ENCODE measurements at places on chromosomes 7 and 10.

DNA sequence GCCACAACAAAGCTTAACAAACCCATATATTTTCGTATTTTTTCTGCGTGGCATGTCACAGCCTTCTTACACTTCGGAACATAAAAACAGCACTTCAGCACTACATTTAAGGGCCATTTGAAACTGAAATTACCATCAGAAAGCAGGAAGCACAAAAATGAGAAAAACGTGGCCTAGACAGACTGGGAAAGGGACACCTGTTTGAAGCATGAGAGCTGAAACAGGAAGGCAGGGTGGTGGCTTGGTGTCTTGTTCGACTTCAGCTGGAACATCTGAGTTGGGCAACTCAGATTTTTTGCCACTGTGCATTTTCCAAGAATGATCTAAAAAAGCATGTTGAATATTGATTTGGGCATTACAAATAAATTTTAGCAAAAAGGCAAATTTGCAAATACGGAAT lies 243.2 kb downstream of the ELMO1 start:
- no peaks in the 10 kb centered on the region for H3K36me3 ChIP-seq
- no peaks in the 10 kb centered on the region for H3K27me3 ChIP-seq
- H3K4me3 ChIP-seq, result no peak overlapping the region
- DNase-seq, result no peak
- H3K4me1 ChIP-seq, result peaks cover 4% of the 10 kb centered on the region

DNA sequence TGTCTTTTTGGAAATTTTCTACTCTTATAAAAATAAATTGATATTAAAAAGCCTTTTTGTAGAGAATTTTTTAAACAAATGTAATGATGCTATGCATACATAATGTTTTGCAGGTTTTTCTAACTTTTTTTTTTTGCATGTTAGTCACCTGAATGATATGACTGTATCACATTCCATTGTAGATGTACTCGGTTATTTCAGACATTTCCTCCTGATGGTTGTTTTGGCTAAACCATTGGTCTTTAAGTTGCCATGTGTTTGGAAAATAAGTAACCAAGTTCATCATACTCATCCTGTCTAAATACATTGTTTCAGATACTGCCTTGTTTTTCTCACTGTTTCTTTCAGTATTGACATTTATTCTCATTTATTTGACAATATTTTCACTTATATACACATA lies 25.8 kb downstream of the NHLRC2 start:
- no peaks in the 10 kb centered on the region for H3K4me1 ChIP-seq
- no peak overlapping the region for H3K27ac ChIP-seq
- H3K4me3 ChIP-seq, result no peak overlapping the region
- no peaks in the 10 kb centered on the region for H3K27me3 ChIP-seq
- DNase-seq, result no peak

DNA sequence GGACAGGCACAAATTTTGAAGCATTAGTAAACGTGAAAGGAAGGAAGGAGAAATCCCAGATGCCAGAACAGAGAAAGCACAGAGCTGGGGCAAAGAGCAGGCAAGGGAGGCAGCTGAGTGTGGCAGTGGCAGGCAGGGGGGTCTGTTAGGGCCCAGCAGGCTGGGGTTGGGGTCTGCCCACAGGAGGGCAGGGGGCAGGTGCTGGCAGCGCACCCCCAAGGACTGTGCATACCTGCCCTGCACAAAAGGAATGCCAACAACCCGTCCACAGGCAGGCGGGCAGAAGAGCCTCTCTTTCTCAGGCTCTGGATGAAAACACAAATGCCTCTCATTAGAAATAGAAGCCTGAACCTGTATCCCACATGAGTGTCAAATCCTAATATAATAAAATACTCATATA lies 552.3 kb downstream of the PTPRN2 start:
- DNase-seq, result peak; percentile 6
- no peak overlapping the region for H3K4me3 ChIP-seq
- no peaks in the 10 kb centered on the region for H3K36me3 ChIP-seq
- no peaks in the 10 kb centered on the region for H3K27me3 ChIP-seq
- H3K27ac ChIP-seq, result no peak overlapping the region

GRCh38 chr7:92042056-92042737 lies 92.1 kb downstream of the CYP51A1 start:
- H3K27me3 ChIP-seq, result no peaks in the 10 kb centered on the region
- DNase-seq, result no peak
- no peak overlapping the region for H3K27ac ChIP-seq

DNA sequence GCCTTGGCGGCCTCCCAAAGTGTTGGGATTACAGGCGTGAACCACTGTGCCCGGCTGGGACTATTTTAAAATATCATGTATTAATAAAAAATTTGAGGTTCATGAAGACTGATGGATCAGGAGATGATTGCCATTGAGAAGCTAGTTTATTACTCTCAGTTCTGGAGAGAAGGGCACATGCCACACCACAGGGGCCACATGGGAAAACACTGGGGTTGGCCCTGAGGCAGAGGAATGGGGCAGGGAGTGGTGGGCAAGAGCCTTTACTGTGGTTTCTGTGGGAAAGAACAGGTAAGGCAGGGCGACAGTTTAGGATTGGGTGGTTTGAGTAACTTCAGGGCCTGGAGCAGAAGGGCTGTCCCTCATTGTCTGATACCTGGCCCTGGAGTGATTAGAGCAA lies 6.8 kb upstream of the TBRG4 start:
- no peak for DNase-seq
- no peak overlapping the region for H3K4me3 ChIP-seq
- H3K36me3 ChIP-seq, result no peaks in the 10 kb centered on the region
- H3K4me1 ChIP-seq, result no peaks in the 10 kb centered on the region

- H3K36me3 ChIP-seq, result no peaks in the 10 kb centered on the region
- DNase-seq, result no peak
- H3K27me3 ChIP-seq, result no peaks in the 10 kb centered on the region
- H3K4me1 ChIP-seq, result no peaks in the 10 kb centered on the region
- H3K4me3 ChIP-seq, result no peak overlapping the region
Measured at GRCh38 chr10:124131172-124131571, 37.8 kb upstream of the CHST15 start.

DNA sequence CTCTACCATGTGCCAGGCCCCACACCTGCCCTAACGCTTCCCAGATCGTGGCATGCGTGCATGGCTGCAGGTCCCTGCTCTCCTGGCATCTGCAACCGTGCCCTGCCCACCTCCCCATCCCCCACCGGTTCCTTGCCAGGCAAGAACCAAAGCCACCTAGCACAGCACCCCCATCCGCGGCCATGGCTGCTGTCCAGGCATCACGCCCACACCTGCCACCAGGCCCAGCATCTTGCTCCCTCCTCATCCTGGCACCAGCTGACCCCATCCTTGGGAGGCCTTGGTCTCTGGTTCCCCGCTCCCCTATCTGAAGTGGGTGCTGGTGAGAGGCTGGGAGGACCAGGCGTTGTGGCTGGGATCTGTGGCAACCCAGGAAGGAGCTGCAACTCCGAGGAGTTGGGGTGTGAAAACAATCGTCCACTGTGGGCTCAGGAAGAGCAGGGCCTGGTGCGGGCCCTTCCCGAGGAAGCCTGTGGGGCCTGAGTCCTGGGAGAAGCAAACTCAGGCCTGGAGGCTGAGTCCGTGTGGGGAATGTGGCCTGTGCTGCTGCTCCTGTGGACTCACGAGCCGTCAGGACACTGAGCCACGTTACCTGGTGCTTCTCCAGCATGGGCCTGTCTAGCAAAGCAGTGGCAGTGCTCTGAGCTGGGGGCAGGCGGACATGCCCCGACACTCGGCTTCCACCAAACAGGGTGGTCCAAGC lies 417.1 kb downstream of the DNAJB6 start:
- no peaks in the 10 kb centered on the region for H3K4me1 ChIP-seq
- no peaks in the 10 kb centered on the region for H3K36me3 ChIP-seq

DNA sequence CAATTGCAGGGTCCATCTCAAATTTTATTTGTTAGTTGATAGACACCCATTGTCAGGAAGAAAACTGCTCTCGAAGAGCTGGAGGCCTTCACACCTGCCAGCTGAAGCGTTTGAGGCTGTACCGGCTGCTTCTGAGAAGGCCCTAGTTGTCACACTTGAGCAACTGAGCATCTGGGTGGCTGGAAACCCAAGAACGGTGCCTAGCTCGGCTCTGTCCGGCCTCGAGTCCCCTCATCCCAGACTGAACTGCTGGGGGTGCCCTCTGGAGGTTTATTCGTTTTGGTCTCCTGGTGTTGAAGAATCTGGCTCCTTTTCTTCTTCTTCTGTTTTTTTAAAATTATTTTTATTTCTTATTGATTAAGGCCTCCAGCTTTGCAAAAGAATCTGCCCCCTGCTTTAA lies 59.3 kb upstream of the EXOC6 start:
- no peak overlapping the region for H3K27ac ChIP-seq
- H3K27me3 ChIP-seq, result no peaks in the 10 kb centered on the region
- no peaks in the 10 kb centered on the region for H3K36me3 ChIP-seq
- DNase-seq, result no peak

- peak overlapping the region; percentile 82 for H3K4me3 ChIP-seq
- H3K36me3 ChIP-seq, result no peaks in the 10 kb centered on the region
- H3K27ac ChIP-seq, result peak overlapping the region; percentile 46
- no peak for DNase-seq
Measured at GRCh38 chr10:21495002-21495751, 30.3 kb downstream of the SKIDA1 start.

- H3K27ac ChIP-seq, result no peak overlapping the region
- no peaks in the 10 kb centered on the region for H3K27me3 ChIP-seq
- no peaks in the 10 kb centered on the region for H3K4me1 ChIP-seq
- DNase-seq, result no peak
- H3K4me3 ChIP-seq, result no peak overlapping the region
- H3K36me3 ChIP-seq, result no peaks in the 10 kb centered on the region
Measured at GRCh38 chr7:136144182-136144581, 167.0 kb upstream of the MTPN start.

DNA sequence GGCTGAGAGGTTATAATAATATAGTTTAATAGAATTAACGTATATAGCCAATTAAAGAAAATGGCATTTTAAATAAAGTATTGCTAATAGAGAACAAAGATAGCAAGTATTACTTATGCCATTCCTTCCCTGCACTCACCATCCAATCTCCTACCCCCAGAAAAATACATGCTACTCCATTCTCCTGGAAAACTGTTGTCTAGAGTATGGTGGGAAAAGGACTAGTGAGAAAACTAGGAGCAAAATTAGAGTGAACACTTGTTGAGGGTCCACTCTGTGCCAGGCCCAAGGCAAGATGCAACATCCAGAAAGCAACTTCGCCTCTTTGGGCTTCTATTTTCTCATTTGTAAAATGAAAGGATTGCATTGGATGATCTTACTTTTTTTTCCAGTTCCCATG lies 149.1 kb downstream of the CPED1 start:
- H3K36me3 ChIP-seq, result no peaks in the 10 kb centered on the region
- no peaks in the 10 kb centered on the region for H3K27me3 ChIP-seq
- H3K4me1 ChIP-seq, result no peaks in the 10 kb centered on the region
- no peak overlapping the region for H3K4me3 ChIP-seq

- no peaks in the 10 kb centered on the region for H3K4me1 ChIP-seq
- H3K27ac ChIP-seq, result no peak overlapping the region
- H3K36me3 ChIP-seq, result no peaks in the 10 kb centered on the region
- H3K4me3 ChIP-seq, result no peak overlapping the region
- no peaks in the 10 kb centered on the region for H3K27me3 ChIP-seq
Measured at GRCh38 chr10:119431034-119431772, 111.3 kb downstream of the RGS10 start.

DNA sequence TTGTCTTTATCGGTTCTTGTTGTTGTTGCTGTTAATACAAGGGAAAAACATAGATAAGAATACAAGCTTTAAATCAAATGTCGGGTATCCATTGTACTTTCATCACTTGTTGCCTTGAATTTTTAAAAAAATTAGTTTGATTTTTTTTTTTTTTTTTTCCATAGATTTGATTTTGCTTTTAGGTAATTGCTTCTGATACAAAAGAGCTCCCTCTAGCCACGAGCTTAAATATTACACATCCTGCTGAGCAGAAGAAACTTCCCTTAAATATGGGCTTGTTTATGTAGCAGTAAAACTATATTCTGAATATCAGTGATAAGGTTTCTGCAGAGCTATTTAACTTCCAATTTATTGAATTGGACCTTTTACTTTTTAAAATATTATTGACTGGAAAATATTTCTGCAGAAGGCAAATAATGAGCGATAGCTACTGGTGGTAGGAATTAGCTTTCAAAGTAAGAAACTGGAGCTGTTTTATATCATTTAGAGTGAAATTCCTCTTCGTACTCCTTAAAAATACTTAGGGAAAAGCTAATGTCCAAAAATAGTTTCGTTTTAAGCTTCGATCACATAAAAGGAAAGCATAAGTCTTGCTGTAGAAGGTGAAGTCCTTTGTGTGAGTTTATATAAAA lies 216.9 kb downstream of the POLR1F start:
- no peaks in the 10 kb centered on the region for H3K36me3 ChIP-seq
- no peak overlapping the region for H3K27ac ChIP-seq
- H3K4me3 ChIP-seq, result no peak overlapping the region
- H3K27me3 ChIP-seq, result no peaks in the 10 kb centered on the region
- no peak for DNase-seq
- H3K4me1 ChIP-seq, result no peaks in the 10 kb centered on the region

- no peaks in the 10 kb centered on the region for H3K27me3 ChIP-seq
- no peak overlapping the region for H3K27ac ChIP-seq
- H3K4me3 ChIP-seq, result no peak overlapping the region
- no peak for DNase-seq
Measured at GRCh38 chr7:23380556-23380955, 81.4 kb downstream of the MALSU1 start.

DNA sequence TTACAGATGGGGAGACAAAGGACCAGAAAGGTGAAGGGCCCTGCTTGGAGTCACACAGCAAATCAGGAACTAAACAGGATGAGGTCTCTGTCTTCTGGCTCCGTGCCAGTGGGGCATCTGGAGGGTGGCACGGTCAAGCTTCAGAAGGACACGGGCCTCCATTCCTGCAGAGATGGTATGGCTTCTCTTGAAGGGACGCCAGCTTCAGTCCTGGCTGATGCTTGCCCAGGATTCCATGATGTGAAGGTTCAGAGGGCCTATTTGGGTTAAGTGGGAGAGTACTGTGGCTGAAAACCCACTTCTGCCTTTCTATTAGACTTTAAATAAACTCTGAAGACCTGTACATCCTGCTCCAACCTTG lies 6.1 kb downstream of the RAMP3 start:
- DNase-seq, result no peak
- H3K27me3 ChIP-seq, result no peaks in the 10 kb centered on the region
- H3K36me3 ChIP-seq, result no peaks in the 10 kb centered on the region
- no peak overlapping the region for H3K4me3 ChIP-seq
- no peaks in the 10 kb centered on the region for H3K4me1 ChIP-seq
